HEK293T (cell line): ENCODE measurements at places on chromosomes 13 and 19.

DNA sequence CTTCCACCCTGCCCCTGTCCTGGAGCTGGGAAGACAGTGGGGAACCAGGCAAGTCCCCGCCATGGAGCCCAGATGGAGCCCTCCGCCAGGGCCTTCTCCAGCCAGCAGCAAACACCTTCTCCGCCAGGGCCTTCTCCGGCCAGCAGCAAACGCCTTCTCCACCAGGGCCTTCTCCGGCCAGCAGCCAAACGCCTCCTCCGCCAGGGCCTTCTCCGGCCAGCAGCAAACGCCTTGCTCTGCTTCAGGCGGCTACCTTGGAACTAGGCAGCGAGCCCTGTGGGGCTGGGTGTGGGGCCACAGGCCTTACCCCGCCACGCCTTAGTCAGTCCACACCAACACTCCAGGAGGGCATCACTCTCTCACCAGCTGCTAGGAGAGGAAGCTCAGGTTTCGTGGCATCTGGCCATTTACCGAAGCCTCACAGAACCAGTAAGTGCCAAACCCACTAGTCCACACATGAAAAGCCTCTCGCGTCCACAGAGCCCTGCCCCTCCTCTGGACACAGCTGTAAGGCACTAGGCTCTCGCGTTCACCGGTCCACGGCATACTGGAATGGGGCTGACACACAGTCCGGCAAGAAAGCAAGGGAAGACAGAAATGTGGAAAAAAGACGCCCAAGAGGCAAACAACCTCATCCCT is 41.0 kb downstream of the MLLT1 start:
- no peak for DNase-seq

DNA sequence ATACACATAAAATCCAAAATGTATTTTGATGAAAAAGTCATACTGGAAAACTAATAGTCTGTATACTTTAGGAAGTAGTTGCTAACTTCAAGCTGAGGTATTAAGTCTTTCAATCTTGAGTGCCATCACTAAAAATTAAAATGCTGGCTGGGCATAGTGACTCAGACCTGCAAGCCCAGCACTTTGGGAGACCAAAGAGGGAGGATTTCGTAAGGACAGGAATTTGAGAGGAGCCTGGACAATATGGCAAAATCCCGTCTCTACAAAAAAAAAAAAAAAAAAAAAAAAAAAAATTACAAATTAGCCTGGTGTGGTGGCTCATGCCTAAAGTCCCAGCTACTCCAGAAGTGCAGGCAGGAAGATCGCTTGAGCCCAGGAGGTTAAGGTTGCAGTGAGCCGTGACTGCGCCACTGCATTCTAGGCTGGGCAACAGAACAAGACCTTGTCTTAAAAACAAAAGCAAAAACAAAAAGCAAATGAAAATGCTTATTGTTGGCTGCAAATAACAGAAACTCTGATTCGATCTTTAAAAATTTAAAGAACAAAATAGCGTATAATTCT is 1994.2 kb upstream of the PCDH20 start:
- DNase-seq: no peak

DNA sequence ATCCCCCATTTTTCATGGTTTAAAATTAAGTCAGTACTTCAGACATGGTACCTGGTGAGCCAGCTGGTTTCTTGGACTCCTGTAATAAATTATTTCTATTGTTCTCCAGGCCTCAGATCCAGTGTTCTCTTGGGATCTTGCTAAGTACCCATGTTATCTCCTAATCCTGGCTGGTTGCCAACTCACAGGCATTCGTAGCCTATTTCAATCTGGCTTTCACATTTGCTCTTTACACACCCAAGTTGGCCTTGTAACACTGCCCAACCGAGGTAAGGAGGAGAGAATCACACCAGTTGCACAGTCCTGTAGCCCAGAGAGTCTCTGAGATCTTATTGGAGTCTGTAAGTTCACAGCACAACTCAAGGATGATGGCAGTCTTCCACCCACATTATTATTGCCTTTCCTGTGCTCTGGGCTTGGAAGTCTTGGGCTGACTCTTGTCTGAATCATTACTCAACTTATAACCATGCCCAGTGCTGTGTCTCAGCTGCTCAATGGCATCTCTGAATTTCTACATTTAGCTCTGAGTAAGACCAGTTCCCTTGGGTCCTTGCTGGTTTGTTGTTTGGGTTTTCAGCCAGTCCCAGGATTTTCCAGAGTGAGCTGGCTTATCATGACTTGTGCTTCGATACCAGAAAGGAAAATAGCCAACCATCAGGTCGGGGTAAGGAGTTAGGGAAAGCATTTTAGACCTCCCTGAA is 76.6 kb upstream of the KLF12 start:
- DNase-seq: peak; percentile 51

- DNase-seq: no peak
These were observed 295.1 kb downstream of the FGF9 start for GRCh38 chr13:21966014-21966413.

- DNase-seq: no peak
These were observed 2.8 kb upstream of the ONECUT3 start for GRCh38 chr19:1750343-1751021.

- peak; percentile 45 for DNase-seq
These were observed 19.7 kb upstream of the SYCN start for GRCh38 chr19:39223703-39224279.

- DNase-seq: no peak
These were observed 56.5 kb upstream of the HTR2A start for GRCh38 chr13:46953331-46953730.

DNA sequence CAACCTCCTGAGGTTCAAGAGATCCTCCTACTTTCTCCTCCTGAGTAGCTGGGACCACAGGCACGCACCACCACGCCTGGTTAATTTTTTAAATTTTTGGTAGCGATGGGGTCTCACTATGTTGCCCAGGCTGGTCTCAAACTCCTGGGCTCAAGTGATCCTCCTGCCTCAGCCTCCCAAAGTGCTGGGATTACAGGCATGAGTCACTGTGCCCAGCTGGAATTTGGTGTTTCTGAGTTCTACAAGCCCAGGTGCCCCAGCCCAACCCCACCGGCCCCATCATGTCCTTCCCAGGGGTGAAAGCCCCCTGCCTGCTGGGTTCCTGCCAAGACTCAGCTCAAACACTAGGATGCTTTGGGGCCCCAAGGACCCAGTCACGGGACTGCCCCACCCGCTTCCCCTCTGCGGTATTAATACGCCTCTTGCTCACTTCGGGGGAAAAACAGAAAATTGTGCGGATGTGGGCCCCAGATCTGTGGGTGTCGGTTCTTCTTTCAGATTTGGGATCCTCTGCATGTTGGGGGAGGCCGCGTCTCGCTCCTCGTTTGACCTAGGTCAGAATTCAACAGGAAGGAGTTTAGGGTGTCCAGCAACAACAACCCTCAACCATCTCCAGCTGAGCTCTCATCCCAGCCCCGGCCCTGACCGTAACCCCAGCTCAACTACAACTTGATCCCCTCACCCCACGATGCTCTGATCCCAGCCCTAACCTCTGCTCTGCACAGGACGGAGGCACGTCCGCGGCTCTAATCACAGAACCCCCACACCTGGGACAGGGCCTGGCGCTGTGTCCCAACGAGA is 3.7 kb upstream of the FCER2 start:
- no peak for DNase-seq

- no peak for DNase-seq
These were observed 58.4 kb downstream of the F2RL3 start for GRCh38 chr19:16946951-16947940.

DNA sequence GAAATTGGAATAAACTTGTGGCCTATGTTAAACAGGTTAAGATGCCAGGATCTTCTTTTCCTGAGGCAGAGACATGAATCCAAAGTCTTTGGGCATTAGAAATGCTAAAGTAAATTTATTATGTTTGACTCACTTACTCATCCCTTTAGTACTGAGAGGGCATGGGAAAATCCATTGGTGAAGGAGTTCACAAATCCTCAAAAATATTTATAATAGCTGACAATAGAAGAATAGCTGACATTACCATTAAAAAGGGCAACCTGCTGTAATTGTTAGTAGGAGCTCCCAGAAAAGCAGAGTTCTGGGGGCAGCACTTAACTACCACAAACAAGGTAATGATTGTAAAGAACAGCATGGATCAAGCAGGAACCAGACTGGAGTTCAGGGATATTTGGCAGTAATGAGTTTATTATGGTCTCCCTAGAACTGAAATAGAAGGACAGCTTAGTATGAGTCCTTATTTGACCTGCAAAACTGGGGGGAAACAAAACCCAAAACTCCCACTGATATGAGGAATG is 285.8 kb upstream of the KLHL1 start:
- no peak for DNase-seq

DNA sequence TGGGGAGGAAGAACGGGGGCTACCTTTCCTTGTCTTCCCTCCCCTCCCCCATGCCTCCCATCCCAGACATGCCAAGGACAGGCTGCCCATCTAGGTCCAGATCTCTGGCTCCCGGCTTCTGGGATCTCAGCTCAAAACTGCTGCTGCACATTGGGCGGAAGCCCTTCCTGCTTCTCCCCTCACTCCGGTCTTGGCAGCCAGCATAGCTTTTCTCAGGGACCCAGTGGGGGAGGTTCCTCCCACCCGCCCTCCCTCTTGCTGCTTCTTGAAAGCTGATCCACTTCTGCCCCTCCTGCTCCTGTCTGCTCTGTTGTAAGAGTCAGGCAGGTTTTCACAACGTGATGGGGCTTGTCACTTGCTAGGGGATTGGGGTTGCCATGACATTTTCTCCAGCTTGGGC is 21.7 kb upstream of the RNF17 start:
- no peak for DNase-seq

- peak; percentile 63 for DNase-seq
These were observed 12.0 kb upstream of the NUMBL start for GRCh38 chr19:40702337-40703012.

- no peak for DNase-seq
These were observed 1.1 kb upstream of the GRTP1 start for GRCh38 chr13:113364901-113365582.

DNA sequence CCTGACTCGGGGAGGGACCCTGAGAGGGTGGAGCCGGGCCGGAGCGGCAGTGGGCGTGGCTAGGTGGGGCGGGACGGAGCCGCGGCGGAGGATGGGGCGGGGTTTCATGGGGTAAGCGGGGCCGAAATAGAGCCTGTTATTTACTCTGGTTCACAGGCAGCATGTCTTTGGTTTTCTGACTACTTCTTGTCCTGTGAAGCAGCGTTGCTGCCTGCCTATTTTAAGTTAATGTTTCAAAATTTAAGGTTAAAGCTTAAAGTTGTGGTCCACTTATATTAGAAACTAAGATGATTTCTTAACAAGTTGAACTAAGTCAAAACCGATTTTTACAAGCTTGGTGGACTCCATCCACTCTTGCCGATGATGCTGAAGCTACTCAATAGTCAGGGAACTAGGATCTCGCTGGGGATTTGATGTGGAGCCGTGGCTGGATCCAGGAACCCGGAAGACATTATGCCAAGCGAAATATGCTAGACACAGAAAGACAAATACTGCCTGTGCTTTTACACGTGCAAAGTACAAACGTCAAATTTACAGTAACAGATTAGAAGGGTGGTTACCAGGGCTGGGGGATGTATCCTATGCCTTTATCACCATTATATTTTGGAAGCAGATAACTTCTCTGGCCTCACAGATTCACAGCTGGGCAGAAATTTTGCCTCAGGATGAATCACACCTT is 433 bp upstream of the ZNF616 start:
- peak; percentile 98 for DNase-seq

DNA sequence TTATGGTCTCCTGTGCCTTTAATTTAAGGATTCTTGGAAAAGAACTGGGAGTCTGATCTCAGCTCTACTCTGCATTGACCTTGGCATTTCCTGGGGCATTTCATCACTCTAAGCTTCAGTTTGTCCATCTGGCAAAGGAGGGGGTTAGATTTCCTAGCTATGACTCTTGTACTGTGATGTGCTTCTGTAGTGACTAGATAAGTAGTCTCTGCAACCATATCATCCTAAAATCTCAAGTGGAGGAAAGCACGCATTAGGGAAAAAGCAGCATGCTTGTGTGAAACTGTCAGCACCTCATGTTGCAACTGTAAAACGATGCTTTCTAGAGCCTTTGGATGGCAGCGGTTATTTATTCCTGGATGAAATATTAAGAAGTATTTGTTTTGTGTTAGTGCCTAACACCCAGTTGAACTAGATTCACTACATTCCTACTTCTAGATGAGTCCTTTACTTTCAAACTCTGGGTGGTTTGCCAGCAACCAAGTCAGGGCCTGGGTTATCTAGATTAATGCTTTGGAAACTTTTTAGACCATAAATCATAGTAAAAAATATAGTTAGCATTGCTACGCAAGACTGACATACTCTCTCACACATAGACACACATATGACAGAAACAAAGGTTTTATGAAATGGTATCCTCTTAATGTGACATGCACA is 6.8 kb downstream of the WDFY2 start:
- no peak for DNase-seq

GRCh38 chr19:19860756-19861390 is 4.8 kb upstream of the ZNF253 start:
- DNase-seq: no peak

DNA sequence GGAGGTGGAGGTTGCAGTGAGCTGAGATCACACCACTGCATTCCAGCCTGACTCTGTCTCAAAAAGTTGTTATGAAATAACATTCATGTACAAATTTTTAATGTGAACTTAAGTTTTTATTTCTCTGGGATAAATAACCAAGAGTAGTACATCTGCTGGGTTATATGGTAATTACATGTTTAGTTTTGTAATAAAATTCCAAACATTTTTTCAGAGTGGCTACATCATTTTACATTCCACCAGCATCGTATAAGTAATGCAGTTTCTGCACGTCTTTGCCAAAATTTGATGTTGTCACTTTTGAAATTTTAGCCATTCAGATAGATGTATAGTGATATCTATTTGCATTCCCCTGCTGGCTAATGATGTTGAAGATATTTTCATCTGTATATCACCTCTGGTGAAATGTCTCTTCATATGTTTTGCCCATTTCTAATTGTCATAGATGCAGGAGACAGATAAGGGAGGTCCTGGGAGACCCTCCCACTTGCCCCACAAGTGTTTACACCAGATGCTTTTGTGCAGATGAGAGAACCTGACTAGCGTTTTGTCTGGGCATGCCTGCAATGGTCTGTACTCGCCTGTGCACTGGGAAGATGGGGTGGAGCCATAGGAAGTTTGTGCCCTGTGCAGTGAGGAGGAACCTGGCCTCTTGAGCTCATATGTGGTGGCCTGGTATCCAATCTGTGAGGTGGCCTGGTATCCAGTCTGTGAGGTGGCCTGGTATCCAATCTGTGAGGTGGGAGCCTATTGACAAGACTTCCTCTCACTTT is 12.7 kb upstream of the KBTBD6 start:
- DNase-seq: no peak

DNA sequence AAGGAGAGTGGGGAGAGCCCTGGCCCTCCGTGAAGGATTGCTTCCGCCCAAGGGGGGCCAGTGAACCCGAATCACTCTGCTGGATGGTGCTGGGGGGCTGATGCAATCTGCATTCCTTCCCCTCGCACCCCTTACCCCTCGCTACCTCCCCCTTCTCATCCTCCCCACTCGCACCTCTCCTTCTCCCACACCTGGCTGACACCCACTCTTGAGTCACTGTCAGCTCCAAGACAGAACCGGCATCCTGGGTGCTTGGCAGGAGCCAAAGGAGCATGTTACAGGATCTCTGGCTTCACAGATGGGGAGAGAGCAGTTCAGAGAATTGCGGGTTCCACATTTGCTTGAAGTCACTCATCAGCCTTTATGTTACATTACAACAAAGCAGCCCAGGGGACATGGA is 125.9 kb upstream of the GJB6 start:
- DNase-seq: no peak
